ENCODE measurements at places on chromosomes 16 and 17.

GRCh38 chr16:17603626-17604025 lies 132.9 kb upstream of the XYLT1 start:
- DNase-seq, result no peak

- no peak for DNase-seq
Observed at GRCh38 chr17:7572338-7572587, 7.2 kb upstream of the CD68 start.

DNA sequence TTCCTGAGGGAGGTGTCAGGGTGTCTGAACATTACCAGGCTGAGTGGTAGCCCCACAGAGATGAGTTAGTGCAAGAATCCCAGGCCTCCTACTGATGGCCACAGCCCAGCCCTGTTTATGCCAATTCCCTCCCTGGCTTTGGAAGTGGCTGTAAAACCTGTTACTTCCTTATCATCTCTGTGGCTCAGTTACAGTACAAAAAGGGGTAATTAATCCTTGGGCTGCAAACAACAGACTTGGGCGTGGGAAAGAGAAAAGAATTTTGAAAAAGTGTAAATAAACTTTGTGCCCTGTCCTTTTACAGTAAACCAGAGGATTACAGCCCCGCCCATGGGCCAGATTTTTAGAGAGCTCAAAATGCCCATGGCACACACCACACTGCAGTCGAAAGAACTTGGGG lies 73.1 kb upstream of the AXIN2 start:
- no peak for DNase-seq

DNA sequence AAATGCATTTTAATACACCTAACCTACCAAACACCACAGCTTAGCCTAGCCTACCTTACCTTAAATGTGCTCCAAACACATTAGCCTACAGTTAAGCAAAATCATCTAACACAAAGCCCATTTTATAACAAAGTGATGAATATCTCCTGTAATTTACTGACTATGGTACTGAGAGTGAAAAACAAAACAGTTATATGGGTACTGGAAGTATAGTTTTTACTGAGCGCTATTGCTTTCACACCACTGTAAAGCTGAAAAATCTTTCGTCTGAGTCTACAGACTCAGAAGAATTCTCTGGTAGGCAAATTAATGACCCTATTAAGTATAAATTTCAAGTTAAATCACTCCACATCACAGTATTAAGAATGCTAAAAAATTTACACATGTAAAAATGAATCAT lies 3.5 kb downstream of the GRB2 start:
- no peak for DNase-seq

GRCh38 chr17:28949185-28950016 lies 1.9 kb downstream of the PHF12 start:
- peak; percentile 31 for DNase-seq

DNA sequence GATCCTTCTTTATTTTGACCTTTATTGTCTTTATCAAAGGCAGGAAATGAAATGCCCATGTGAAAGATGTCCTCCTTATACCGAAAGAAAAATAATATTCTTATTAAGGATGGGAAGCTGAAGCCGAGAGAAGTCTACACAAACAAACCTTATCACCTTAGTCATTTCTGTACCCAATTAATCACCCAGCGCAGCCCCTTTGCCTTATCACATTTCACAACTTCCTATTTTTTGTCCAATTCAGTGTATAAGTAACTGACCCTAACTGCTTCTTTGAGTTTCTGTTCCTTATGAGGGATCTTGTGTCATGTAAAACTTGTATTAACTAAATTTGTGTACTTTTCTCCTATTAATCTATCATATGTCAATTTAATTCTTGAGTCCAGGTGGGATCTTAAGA lies 16.4 kb upstream of the CCL23 start:
- no peak for DNase-seq

DNA sequence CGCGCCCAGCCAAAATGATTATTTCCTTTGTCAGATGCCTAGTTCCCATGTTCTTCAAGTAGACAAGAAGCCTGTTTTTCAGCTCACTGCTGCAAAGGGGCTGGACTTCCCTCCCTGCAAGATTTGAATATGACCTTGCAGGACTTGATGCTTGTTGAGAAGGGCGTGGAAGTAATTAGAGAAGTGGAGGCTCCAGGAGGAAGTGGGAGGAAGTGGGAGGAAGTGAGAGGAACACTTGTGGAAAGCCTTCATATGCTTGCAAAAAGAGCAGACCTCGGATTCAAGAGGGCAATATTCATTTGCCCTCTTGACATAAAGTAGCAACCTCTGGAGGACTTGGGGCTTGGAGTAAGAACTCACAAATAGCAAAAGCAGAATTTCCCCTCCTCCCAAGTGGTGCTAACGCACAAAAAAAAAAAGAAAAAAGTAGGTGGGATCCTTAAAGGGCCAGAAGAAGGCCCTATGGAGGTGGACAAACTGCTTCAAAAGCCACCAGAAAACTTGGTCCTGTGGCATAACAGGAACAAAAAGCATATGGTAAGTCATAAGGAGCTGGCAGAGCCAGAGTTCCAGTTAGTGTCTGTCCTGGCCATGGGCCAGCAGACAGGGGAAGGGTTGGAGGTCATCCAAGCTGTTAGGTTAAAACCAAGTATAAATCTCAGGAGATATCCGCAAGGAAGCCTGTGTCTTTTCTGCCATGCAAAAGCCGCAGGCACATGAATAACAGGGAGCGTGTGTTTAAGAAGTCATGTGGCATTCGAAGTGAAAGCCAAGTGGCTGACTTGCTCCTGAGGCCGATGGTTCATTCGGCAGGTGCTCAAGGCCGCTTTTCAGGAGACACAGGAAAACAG lies 20.6 kb upstream of the PRKAR1A start:
- DNase-seq, result no peak

DNA sequence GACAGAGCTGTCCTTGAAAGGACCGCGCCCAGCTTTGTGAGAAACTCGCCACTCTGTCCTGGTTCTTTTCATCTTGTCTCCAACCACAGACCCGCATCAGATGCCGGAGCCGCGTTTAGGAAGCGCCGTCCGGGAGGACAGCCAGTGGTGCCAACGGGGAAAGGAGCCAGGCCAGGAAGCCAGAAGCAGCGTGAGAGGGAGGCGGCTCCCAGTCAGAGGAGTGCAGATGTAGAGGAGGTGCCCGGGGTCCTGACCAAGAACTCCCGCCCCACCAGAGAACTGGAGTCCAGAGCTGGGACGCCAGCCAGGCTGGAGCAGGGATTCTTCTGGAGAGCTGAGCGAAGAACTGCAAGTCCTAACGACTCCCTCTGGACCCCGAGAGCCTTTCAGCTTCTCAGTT lies 49.3 kb upstream of the TNRC6C start:
- DNase-seq, result no peak

DNA sequence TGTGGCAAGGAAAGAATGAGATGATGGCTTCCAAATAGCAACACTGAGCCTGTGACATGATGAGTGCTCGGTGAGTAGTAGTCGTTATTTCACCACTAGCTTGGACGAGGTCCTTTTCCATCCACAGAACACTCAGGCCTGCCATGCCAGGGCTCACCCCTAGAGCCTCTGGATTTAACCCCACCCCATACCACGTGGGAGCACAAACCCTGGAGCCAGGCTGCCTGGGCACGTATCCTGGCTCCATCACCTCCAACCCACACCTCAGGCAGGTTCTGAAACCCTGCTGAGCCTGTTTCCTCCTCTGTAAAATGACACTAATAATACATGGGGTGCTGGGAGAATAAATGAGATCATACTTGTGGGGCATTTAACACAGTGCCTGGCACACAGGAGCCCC lies 192.4 kb downstream of the KATNIP start:
- no peak for DNase-seq

- peak; percentile 55 for DNase-seq
Observed at GRCh38 chr17:7835814-7836595, 2.0 kb downstream of the KDM6B start.

DNA sequence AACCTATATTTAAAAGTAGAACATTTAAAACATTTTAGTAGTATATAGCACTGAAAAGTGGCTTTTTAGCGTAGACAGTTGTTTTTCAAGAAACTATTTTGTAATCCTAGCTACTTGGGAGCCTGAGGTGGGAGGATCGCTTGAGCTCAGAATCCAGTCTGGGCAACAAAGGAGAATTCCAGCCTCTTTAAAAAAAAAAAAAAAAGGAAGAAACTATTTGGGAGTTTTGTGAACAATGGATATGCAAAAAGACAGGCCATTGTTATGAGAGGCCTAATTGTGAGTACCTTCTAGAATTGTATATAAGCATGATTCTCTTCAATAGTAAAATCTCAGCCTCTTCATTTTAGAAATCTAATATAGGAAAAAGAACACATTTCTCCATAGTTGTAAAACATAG lies 17.6 kb downstream of the OMG start:
- DNase-seq, result no peak

DNA sequence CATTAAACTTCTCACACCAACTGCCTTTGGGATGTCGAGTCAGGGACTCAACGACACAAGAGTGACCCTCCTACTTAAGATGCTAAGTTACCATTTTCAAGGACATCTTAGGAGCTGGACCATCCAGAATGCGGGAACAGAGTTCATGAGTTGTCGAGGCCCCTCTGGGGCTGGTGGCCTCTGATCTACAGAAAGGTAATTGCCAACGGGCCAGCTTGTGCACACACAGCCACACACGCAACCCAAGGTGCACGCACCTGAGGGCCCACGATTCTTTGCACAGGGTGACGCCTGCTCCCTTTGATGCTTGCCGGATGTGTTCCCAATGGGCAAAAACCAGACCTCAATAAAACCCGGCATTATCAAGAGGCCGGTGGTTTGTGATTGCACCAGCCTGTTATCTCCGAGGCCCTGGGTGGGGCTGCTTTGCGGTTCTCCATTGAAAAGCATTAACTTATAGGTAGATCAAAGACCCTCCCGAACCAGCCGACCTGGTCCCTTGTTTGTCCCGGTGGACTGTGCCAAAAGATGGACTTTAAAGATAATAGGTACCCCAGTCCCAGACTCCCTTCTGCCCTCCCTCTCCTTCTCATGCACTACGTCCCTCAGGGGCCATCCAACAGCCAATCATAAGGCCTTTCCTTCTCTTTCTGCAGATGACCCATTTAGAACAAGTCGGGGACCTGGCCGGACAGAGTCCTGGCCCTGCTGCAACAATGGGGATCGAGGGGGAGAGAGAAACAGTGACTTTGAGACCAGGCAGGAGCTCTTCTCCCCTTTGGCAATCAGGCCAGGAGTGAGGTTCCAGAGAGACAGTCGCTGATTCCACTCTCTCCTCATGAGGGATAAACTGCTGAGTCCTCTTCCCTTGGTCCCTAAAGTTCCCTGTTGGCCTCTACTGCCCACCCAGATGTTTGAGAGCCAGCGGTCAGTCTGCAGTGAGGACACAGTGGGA lies 292.5 kb downstream of the SOX9 start:
- DNase-seq, result no peak

DNA sequence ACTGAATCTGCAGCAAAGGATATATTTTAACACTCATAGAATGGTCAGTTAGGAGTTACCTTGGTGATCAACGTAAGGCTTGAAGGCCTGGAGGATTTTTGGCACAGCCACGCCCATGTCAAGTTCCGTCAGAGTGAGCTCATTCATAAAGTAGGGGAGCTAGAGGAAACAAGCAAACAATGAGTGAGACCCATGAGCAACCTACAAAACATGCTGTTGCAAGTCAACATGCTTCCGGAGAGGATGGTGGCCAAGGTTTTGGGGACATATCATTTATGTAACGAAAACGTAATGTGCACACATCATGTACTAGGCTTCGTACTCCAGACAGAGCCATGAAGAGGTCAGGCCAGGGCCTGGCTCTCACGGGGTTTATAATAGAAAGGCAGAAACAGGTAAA lies 41.1 kb upstream of the ERN1 start:
- no peak for DNase-seq

GRCh38 chr16:1048442-1049112 lies 24.0 kb upstream of the SSTR5 start:
- DNase-seq, result no peak

DNA sequence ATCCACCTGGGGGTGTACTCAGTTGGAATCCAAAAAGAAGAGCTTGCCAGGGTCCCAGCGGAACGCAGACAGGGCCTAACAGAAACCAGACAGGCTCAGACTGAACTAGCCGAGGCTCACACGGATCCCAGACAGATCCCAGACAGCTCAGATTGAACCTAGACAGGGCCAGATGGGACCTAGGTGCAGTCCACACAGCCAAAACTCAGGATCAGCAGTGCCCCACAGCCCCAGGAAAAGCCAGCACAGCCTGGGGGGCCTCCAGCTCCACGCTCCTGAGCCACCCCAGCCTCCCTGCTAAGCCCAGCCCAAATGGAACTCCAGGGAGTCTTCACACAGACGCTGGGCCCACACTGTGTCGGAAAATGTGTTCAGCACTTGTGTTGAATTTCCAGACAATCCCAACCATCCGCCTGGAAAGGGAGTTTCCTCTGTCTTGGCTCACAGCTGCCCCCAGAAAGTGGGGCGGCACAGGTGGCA lies 7.5 kb downstream of the STX1B start:
- no peak for DNase-seq

DNA sequence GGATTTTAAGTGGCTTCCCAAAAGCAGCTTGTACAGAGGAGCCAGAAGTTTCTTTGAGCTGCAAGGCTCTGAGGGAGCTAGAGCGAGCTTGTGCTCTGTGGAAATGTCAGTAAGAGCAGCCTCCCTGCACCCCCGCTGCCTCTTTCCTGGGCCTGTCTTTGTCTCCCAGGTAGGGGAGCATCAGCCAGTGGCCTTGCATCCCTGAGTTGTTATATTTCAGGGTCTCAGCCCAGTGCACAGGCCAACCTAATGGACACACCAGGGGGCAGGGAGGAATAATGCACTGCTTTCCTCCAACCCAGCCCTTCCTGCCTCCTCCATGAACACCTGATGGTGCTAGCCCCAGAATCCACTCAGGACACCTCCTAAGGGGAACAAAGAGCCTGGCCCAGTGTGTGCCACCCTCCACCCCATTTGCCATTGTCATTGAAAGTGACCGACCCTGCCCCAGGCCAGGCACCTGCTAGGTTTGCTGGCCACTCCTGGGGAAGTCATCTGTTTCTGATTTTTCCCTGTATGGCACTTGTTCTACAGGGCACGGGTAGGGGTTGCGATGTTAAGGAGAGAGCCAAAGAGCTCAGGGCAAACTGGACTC lies 6.3 kb downstream of the TPPP3 start:
- no peak for DNase-seq

DNA sequence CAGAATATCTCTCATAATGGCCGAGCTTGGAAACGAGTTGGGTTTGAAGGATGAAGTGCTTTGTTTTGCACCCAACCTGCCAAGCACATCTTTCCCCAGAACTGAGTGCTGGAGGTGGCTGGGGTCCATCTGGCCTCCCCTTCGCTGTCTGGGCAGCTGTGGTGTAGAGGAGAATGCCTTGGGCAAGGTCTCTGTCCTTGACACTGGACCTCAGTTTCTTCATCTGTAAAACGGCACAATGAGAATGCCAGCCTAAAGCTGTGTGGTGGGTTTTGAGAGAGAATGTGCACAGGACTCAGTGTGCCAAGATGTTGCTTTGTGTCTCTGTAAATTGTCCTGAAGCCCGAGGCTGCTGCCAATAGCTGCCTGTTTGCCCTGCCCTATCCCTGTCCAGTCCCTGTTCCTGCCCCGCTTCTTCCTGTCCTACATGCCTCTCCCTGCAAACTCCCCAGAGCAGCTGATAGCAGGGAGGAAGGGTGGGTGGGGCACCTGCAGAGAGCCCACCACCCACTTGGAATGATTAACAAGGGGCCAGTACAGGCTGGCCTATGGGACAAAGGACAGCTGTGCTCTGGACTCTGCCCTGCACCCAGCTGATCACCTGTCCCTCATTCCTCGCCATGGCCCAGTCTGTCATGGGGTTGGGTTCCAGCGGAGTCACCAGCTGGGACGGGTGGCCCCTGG lies 15.3 kb downstream of the LASP1 start:
- no peak for DNase-seq

Measured in T-helper 1 cell (primary cell).